ENCODE measurements at places on chromosomes 4 and X.

DNA sequence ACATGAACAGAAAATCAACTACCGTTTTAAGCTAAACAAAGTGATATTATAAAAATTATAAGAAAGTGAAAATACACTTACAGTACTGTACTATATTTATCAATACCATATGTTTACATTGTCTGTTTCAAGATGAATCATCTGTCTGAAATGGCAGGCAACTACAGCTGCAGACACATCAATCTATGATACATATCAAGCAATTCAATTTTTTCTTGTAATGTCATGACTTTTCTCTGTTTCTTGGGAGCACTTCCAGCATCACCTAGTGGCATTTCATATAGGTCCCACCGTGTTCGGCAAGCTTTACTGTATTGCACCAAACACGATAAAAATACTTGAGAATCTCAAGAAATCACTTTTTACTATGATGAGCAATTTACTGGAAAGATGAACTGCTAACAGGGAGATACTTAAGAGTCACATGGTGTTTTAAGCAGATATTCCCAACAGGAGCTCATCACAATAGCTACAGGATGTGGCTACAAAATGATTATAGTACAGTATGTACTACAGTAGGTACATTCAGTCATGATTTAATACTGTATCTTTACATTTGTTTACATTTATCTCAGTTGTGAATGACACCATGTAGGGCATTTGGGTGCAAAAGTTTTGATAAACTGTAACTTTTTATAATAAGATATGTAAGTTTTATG, 207.4 kb downstream of the ADAM29 start:
- no peak for DNase-seq

GRCh38 chr4:89754531-89754930, 82.4 kb downstream of the SNCA start:
- no peak for DNase-seq

- no peak for DNase-seq
These were observed 419.9 kb upstream of the SLIT2 start for GRCh38 chr4:19831644-19832285.

GRCh38 chr4:7887436-7887835, 52.2 kb downstream of the AFAP1 start:
- no peak for DNase-seq

DNA sequence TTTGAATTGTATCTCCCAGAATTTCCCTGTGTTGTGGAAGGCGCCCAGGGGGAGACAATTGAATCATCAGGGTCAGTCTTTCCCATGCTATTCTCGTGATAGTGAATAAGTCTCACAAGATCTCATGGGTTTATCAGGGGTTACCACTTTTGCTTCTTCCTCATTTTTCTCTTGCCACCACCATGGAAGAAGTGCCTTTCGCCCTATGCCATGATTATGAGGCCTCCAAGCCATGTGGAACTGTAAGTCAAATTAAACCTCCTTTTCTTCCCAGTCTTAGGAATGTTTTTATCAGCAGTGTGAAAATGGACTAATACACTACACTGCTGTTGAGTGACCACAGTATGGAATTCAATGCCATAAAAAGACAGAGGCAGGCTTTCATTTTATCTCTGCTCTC, 12.2 kb downstream of the CENPC start:
- no peak for DNase-seq

GRCh38 chrX:72069350-72070160, 62.2 kb downstream of the RTL5 start:
- DNase-seq, result no peak

- no peak for DNase-seq
These were observed 29.7 kb downstream of the SLIT2 start for GRCh38 chr4:20281453-20281852.

DNA sequence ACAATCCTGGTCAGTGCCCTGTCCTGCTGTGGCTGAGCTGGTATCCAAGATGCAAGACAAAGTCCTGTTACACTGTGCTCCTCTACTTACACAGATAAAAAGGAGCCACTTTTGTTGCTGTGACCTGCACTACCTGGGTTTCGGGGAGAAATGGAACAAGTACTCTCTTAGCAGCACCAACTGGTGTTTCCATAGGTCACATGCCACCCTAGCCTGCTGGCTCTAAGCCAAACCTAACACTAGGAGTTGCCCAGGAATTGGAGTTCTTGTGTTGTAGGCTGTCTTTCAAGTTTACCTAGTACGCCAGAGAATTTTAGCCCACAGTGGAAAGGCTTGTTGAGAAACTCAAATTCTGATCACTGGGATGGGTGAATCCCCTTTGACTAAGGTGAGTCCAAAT, 727.4 kb downstream of the FAM133A start:
- DNase-seq, result no peak

GRCh38 chr4:48340276-48340964, 909 bp upstream of the SLAIN2 start:
- DNase-seq, result no peak

- DNase-seq, result no peak
These were observed 159.8 kb upstream of the FAM241A start for GRCh38 chr4:111985426-111985825.

DNA sequence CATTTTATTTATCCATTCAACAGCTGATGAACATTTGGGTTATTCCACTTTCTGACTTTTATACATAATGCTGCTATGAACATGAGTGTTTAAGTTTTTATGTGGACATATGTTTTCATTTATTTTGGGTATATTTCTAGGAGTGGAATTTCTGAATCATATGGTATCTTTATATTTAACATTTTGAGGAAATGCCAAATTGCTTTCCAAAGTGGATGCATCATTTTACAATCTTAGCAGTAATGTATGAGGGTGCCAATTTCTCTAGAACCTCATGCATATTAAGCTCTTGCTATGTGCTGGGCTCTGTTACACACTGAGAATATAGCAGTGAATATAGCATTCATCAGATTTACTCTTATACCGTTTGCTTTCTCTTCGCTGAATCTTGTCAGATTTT, 983.7 kb downstream of the STIM2 start:
- no peak for DNase-seq

GRCh38 chr4:76526585-76526990, 91.6 kb downstream of the SHROOM3 start:
- DNase-seq, result no peak

- no peak for DNase-seq
These were observed 37.2 kb downstream of the RTL9 start for GRCh38 chrX:110395877-110396276.

DNA sequence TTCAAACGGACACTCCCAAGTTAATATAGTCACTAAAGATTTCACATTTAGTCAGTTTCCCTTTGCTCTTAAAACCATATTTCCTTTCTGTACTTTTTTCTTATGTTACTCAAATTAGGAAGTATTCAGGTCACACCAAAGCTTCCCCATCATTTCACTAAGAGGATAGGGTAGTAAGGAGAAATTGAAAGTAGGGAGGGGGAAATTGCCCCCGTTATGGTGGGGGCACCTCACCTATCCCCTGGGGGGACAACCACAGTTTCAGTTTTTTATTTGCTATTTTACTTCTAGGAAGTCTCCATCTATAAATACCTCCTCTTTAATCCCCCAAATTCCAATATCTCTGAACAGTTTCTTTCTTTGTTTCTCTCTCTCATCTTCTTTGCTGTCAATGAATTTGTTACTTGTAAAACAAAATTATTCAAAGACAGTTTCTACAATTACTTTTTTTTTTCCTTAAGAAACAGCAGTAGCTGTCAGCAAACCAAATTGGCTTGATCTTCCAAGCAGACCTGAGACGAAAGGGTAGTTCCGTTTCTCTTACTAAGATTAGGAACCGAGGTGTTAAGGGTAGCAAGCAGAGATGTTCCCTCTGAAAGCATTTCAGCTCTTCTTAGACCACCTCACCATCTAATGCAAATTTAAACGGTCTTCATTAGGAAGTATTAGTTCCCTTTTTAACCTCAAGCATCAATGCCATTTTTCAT, 160.2 kb upstream of the KLF3 start:
- DNase-seq, result no peak

DNA sequence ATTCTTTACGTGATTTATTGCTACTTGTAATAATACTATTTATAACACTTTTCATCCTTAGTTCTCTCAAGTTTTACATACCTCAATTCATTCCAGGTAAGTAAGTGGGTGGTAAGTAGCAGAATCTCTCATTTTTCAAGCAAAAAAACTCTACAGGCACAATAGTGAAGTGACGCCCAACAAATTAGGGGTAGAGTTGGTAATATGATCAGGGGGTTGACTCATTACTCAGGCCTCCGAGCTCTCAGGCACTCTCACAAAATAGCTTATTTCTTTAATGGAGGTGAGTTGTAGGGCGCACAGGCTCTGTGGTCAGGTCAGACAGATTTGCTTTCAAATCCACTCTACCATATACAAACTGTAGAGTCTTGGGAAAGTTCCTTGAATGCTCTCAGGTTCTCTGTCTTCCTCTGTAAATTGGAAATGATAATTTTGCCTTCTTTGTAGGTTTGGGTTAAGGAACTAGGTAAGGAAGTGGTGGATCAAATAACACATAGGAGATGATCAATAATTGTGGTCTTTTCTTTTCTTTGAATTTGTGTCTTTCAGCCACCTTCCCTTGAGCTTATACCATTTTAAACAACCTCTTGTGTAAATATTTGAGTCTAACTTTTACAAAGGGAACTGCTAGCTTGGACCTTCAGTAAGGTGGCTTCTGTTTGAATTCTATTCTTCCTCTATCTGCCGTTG, 134.9 kb upstream of the LEF1 start:
- DNase-seq, result no peak

- DNase-seq, result no peak
These were observed 233.6 kb downstream of the PCDH7 start for GRCh38 chr4:30953799-30954198.

DNA sequence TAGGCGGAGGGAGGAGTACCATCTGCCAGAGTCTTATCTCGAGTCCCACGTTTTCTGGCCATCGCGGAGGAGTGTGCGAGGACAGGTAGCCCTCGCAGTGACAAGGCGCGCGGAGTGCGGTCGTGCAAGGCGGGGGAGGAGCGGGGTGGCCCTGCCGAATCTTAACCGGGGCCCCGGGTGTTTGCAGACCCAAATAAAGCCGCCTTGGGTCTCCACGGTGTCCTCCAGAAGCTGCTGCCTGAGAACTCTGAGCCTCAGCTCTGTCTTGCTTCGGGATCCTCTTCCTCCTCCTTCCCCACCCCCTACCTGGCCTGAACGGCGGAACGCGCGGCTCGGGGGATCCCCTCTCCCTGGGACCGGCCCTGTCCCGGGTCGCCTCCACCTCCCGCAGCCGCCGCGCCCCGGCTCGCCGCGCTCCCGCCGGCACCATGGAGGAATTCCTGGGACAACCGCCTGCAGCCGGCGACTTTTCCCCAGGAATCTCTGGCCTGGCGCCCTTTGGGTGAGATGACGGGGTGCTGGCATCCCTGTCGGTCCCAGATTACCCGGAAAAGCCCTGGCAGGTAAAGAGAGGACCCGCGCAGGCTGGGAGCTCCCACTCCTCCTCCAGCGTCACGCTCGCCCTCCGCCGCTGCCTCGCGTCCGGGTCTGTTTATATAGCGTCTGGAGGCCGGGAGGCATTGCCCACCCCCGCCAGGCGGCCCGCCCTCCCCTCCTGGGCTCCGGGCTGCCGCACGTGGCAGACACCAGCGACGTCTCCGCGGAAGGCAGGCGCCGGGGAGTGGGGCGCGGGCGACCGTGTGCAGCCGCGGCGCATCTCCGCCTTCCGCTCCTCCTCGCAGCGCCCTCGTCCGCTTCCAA, at the start of gene GALNTL6:
GALNTL6 (plus strand) TSS at position 740 of the 861 bp plus-strand sequence.
- DNase-seq, result no peak

DNA sequence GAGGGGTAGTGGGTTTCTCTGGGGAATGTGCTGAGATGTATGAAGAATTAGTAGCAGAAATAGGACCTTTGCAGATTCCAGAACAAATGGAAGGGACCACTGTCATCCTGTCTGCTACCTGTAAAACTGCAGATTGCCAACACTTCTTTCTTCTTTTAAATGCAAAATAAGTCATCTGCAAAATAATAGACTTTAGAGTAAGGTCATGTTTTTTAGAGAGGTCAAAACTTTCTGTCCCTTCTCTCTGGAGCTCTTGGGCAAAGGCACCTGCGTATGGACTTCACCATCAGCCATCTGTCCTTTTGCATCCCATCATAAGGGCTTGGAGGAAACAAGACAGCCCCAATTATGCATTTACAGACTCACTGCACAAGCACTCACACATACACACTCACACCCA, 121.1 kb upstream of the PPARGC1A start:
- no peak for DNase-seq

- no peak for DNase-seq
These were observed 6.8 kb upstream of the ANOS1 start for GRCh38 chrX:8738588-8739189.

GRCh38 chr4:139005774-139006173, 9.8 kb upstream of the NOCT start:
- DNase-seq, result no peak

DNA sequence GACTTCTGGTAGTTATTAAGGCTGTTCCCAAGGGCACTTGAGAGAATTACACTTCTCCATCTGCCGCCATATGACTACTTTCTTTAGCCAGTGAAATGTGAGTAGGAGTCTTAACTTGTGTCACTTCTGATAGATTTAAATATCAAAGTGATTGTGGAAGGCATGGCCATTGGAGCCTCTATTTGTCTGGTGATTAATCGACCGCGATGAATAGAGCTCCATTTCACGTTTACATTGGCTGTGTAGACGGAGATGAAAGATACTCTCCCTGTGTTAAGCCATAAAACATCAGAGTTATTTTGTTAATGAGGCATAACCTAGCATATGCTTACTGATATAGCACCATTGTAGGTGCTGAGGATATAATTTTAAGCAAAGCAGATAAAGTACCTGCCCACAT, 852.4 kb downstream of the CCSER1 start:
- DNase-seq, result no peak

- no peak for DNase-seq
These were observed 436.6 kb downstream of the C4orf33 start for GRCh38 chr4:129532573-129532972.

GRCh38 chr4:7280926-7281690, 88.8 kb downstream of the SORCS2 start:
- DNase-seq, result no peak

- DNase-seq, result no peak
These were observed 6.3 kb downstream of the ABLIM2 start for GRCh38 chr4:8152090-8152864.

Measured in activated CD4-positive, CD25-positive, alpha-beta regulatory T cell treated with anti-CD3 and anti-CD28 coated beads, Interleukin-2, amount 50 U/mL, for 16 hours (primary cell).